ENCODE measurements at places on chromosomes 2 and 18. TPM values are rescaled to one million over a fixed set of nuclear protein-coding genes. Genes with fewer than 3 reads are reported as not detected.

The FHOD3 gene
- 41.4 TPM for polyA plus RNA-seq

GRCh38 chr2:191664823-191665677 is 12.9 kb upstream of the NABP1 start:
- no peak for DNase-seq

DNA sequence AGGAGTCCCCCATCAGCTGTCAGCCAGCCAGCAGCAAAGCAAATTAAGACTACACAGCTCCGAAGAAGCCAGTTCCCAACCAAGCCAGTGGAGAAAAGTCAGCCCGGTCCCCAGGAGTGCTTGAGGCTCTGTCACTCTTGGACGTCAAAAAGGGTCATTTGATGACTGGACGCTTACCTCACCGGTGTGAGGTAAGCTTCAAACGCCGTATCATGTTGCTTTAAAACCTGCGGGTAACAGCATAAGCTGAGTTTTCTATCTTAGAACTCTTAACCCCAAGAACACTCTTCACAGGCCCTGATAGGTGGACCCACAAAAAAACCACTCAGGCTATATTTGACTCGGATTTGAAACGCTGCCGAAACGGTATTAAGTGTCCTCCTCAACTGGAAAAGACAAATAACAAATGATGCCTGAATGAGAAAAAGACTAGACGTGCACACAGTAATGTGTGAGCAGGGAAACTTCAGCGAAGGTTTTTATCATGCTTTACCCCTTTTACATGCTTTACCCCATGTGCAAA is 682 bp upstream of the LNPK start:
- DNase-seq = no peak

GRCh38 chr2:182831101-182831500 is 35.3 kb downstream of the FRZB start:
- no peak for DNase-seq

- no peak for DNase-seq
These were observed 81.2 kb downstream of the INSIG2 start for GRCh38 chr2:118169359-118170005.

DNA sequence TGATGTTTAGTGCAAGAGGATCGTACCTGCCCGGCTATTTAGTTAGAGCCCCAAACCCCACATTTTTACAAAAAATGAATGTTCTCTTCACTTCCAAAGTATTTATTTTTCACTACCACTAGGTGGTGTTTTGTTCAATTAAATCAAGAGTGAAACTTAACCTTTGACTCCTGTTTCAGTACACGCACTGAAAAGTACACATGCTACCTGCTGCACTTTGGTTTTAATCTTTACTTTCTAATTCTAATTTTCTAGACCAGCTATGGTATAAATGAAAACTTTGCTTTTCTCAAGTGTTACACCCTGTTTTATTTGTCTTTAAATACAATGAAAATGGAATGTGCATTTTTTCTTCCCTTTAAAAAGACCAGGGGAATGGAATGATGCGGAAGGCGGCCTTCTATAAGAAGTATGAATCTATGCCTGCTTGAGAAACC is 31.4 kb upstream of the CHN1 start:
- no peak for DNase-seq

The UGT1A4 gene
- not detected for polyA plus RNA-seq

The FAHD2A gene
- polyA plus RNA-seq = 38.1 TPM

The SLC9A2 gene
- polyA plus RNA-seq = 6.0 TPM

DNA sequence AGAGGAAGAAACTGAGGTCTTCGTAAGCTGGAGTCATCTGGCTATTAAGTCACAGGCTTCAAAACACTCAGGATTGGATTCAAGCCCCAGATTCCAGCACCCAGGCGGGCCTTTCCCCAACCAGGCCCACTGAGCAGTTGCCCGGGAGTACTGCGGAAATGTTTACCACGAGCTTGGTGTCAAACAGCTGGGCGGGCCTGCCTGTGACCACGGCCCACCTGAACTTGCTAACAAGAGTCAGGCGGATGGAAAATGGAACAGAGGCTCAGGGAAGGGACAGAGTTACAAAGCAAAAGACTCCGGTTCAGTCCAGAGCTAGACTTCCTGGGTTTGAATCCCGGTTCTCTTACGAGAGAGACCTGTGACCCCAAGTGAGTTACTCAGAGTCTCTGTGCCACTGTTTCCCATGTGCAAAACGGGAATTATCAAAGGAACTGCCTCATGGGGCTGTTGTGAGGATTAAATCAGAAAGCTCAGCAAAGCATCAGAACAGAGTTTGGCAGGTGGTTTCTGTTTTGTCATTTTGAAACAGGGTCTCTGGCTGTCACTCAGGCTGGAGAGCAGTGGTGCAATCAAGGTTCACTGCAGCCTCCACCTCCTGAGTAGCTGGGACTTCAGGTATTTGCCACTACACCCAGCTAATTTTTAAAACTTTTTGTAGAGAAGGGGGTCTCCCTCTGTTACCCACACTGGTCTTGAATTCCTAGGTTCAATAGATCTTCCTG is 49.0 kb upstream of the TFCP2L1 start:
- no peak for DNase-seq

The ABCG8 gene
- polyA plus RNA-seq = 1.0 TPM

DNA sequence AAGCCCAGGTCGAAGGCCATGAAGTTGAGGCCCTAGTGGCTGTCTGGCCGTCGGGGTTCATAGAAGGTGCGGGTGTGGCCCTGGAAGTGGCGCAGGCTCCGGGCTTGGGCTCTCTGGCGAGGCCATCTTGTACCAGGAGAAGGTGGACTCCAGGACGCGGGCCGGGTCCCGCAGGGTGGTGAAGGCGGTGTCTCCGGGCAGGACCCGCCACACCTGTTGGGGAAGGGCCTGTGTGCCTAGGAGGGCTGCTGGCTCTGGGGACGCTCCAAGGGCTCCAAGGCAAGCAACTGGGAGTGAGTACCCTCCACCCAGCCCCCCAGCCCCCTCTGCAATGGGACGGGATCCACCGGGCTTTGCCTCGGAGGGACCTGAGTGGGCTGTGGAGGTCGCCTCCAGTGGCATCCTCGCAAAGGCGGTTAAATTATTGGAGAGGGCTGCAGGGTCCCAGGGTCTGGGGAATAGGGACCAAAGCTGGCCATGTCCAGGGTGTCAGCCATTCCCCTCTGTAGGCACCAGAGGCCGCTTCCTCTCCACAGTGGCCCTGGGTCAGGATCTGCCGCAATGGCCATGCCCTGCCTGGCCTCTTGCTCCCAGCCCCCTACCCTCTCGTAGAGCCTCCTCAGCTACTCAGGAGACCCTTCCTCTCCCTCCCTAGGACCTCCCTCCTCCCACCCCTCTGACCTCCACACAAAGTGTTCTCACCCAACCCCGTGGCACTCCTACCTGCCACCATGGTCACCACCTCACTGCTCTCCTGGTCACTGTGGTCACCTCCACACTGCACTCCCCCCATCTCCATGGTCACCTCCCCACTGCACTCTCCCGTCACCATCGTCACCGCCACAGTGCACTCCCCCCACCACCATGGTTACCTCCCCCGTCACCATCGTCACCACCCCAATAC is 10.3 kb downstream of the AQP12A start:
- no peak for DNase-seq

The ABCA12 gene
- polyA plus RNA-seq = 0.25 TPM

DNA sequence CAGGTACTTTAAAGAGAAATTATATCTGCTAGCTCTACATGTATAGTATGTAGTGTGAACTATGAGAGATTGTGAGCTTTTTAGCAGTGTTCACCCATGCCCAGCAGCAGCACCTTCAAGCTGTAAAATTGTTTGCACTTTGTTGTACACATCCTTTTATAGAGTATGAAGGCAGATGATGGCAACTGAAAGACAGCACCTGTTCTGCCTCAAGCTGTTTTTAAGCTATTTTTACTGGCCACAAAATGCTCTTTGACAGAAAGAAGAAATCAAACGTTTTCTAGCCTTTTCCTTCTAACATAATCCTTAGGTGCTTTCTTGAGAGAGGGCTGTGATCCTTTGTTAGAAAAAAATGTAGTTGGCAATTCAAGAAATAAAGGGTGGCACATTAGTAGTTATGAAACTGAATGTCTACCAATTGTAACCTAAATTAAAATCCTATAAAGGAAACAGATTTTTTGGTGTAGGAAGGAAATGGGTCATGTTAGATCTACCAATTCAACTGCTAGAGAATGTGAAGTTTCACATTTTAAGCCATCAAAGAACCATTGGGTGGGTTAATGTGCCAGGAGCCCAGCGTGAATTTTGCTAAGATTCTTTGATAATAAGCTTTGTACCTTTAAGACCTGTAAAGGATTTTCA is 59.5 kb downstream of the R3HDM1 start:
- no peak for DNase-seq

DNA sequence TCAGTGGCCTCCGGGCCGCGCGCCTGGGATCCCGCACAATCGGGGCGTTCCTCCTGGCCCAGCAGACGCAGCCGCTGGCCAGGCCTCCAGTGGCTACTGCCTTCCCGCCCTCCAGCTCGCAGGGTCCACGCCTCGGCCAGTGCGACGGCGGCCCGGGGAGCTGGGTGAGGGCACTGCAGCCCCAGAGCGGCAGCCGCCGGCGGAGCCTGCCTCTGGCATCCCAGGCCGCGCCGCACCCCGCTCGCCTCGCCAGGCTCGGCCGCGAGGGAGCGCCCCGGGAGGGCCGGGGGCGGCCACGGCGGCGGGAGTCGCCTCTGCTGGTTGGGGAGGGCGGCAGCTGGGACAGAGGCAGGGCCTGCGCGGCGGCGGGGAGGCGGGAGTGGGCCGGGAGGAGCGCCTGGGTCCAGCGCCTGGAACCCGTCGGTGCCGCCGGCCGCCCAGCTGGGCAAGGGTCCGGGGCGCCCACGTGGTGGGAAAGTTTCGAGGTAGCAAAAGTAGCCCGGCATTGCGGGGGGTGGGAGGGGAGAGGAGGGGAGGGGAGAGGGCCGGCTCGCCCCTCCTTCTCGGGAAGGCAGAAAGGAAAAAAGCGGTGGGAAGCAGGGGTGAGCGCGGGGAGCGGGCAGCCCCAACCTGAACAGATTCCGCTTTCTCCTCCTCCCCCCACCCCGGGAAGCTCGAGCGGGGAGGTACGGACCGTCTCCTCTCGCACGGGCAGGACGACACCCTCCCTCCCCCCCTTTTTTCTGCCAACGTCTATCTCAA is 1.5 kb upstream of the INHBB start:
- DNase-seq = no peak

- DNase-seq = no peak
These were observed 51.4 kb downstream of the MARCO start for GRCh38 chr2:118993392-118993752.

GRCh38 chr2:9768388-9768787 is 74.9 kb upstream of the TAF1B start:
- no peak for DNase-seq

DNA sequence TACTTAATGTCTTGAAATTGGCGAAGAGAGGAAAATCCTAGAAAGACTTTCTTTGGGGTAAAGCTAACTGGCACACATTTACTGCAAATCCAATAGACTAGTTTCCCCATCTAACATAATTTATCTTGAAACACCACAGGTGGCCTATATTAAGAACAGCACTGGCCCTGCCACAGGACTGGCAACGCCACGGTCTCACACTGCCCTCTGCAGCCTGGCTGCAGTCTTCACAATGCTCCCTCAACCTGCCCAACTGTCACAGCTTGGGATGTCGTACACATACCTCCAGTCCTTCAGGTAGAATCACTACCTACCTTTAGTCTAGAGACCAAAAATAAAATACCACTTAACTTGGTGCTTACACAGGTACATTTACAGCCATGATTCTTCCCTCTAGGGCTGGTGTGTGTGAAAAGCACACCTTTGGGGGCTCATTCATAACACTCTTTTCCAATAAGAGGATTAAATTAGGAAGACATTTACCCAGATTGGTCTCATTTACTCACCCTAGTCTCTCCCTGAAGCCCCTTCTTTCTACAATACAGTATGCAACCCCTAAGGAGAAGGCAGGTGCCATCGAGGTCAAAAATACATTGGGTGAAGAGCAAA is 222.2 kb downstream of the C1D start:
- DNase-seq = peak; percentile 58

The XDH gene
- 0.10 TPM for polyA plus RNA-seq

- DNase-seq = no peak
These were observed 58.6 kb downstream of the CYP26B1 start for GRCh38 chr2:72089028-72089427.

GRCh38 chr2:160742667-160743066 is 249.1 kb upstream of the RBMS1 start:
- DNase-seq = no peak

DNA sequence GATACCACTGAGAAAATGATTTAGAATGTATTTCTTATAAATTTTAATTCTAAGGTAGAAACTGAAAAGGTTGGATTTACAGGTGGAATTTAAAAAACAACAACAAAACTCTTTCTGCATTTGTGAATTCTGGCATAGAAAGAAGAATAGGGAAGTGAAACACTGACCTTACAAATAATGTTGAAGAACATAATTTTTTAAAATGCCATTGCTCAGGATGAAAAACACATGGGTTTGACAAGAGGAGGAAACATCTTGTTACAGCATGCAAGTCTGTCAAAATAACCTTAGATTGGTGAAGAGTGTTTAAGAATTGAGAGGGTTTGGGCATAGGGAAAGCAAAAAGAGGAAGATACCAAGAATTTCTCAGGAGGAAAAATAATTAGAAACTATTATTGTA is 184.3 kb downstream of the UBE2E3 start:
- no peak for DNase-seq

GRCh38 chr2:205158404-205158803 is 523.9 kb upstream of the NRP2 start:
- no peak for DNase-seq

The POTEJ gene
- polyA plus RNA-seq = 0.12 TPM

GRCh38 chr2:8329660-8330622 is 351.9 kb upstream of the ID2 start:
- DNase-seq = no peak

The CCDC178 gene
- polyA plus RNA-seq = 1.9 TPM

GRCh38 chr2:230217424-230217823 is 2.4 kb downstream of the SP110 start:
- no peak for DNase-seq

- no peak for DNase-seq
These were observed 38.1 kb downstream of the RHOB start for GRCh38 chr2:20484810-20485611.

DNA sequence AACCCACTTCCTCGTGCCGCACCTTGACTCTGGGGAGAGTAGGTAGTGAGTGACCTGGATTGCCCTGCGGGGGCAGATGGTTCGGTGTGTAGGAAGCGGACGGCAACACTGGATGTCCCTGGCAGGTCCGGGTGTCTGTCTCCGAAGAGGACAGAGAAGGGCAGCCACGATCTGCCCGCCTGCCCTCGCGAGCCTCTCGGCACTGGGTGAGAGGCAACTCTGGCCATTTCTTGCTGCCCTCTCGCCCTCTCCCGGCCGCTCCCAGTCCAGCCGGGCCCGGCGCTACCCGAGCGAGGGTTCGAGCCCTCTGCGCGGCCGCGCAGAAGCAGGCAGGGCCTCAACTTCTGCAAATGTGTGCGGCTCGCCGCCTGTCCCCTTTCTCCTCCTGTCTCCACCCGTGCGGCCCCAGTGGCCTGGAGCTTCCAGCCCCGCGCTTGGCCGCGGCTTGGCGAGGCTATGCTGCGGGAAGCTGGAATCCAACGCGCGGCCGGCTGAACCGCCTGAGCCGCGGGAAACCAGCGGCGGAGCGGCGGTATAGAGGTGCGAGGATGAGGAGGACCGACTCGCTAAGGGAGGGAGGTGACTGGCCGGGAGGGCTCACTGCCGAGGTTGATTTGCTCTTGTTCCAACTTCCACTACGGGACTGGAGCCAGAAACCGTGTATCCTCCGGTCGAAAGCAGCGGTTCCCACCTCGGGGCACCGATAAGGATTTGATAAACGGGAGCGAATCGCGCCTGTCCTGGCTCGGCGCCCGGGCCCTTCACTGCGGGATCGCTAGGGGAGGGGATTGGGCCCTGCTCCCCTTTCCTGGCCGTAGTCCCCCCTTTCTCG is 1.5 kb downstream of the EPAS1 start:
- DNase-seq = no peak

Measured in right renal pelvis (tissue), 4 donors.